Activated CD8-positive, alpha-beta memory T cell treated with anti-CD3 and anti-CD28 coated beads, Interleukin-2, amount 10 ng/mL, durations not matched to agents 7 days and 5 days (primary cell): ENCODE measurements at places on chromosomes 13 and 19. TPM values are rescaled to one million over a fixed set of nuclear protein-coding genes. Genes with fewer than 3 reads are reported as not detected.

The POU2F2 gene
- 17.7 TPM for total RNA-seq

DNA sequence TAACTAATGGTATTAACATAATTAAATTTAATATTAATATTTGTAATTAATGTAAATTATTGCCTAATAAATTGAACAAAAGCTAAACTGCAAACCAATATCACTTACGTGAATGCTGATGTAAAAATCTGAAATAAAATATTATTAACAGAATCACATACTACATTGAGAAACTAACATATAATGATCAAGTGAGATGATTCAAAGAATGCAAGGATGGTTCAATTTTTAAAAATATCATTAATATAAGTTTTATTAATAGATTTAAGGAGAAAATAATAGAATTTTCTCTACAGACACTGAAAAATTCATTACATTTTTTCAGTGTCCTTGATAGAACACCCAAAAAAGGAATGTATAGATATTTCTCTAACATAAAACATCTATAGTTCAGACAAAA, 23.5 kb upstream of the EBPL start:
- H3K36me3 ChIP-seq = peaks cover 66% of the 10 kb centered on the region
- no peak overlapping the region for H3K4me3 ChIP-seq
- no peak for DNase-seq
- H3K4me1 ChIP-seq = no peaks in the 10 kb centered on the region
- no peaks in the 10 kb centered on the region for H3K27me3 ChIP-seq
- H3K27ac ChIP-seq = no peak overlapping the region

GRCh38 chr13:71611292-71611691, 255.7 kb downstream of the DACH1 start:
- no peak for DNase-seq
- no peaks in the 10 kb centered on the region for H3K27me3 ChIP-seq

GRCh38 chr13:48586591-48587103, 53.8 kb upstream of the RCBTB2 start:
- peaks cover 29% of the 10 kb centered on the region for H3K27me3 ChIP-seq
- peaks cover 16% of the 10 kb centered on the region for H3K4me1 ChIP-seq
- peak overlapping the region; percentile 34 for H3K27ac ChIP-seq

DNA sequence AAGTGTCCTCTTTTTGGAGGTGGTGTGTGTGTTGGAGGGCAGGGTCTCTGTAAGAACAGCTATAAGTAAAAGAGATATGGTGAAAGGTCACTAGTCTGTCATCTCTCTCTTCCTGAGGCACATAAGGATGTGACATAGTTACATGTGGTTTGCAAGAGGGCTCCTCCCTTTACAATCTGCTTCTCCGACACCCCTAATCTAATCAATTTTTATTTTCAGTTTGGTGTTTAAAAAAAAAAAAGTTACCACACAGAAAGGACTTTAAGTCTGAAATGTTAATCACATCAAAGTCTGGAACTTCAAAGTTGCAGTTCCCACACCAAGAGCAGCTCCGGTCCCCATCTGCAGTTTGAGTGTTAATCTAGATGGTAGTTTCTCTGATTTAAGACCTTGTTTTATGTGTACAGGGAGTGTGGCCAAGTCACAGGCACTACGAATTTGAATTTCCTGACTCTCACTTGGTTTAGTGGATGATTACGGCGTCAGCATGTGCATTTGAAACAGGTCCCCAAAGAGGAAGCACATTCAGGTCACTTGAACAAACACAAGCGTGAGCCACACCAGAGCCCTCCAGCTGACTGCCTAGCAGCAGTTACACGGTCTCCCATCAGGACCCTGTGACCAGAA, 53.1 kb downstream of the FOXO1 start:
- H3K4me3 ChIP-seq = peak overlapping the region; percentile 77
- peak overlapping the region; percentile 99 for H3K27ac ChIP-seq
- DNase-seq = peak; percentile 81
- peaks cover 8% of the 10 kb centered on the region for H3K36me3 ChIP-seq
- peaks cover 62% of the 10 kb centered on the region for H3K4me1 ChIP-seq
- H3K27me3 ChIP-seq = no peaks in the 10 kb centered on the region

GRCh38 chr19:45136507-45137178, 24.1 kb downstream of the NKPD1 start:
- H3K36me3 ChIP-seq = no peaks in the 10 kb centered on the region
- H3K4me3 ChIP-seq = no peak overlapping the region
- H3K27me3 ChIP-seq = no peaks in the 10 kb centered on the region
- no peak for DNase-seq
- no peak overlapping the region for H3K27ac ChIP-seq
- H3K4me1 ChIP-seq = peaks cover 7% of the 10 kb centered on the region

The IGFL2 gene
- total RNA-seq = not detected

The CARS2 gene
- 75.9 TPM for total RNA-seq

The TECR gene
- 176 TPM for total RNA-seq

The BSG gene
- total RNA-seq = 225 TPM

The VSTM1 gene
- total RNA-seq = not detected

GRCh38 chr13:54216221-54216620, 1187.6 kb downstream of the OLFM4 start:
- no peaks in the 10 kb centered on the region for H3K36me3 ChIP-seq
- no peaks in the 10 kb centered on the region for H3K27me3 ChIP-seq
- H3K4me1 ChIP-seq = no peaks in the 10 kb centered on the region
- DNase-seq = no peak
- no peak overlapping the region for H3K27ac ChIP-seq

DNA sequence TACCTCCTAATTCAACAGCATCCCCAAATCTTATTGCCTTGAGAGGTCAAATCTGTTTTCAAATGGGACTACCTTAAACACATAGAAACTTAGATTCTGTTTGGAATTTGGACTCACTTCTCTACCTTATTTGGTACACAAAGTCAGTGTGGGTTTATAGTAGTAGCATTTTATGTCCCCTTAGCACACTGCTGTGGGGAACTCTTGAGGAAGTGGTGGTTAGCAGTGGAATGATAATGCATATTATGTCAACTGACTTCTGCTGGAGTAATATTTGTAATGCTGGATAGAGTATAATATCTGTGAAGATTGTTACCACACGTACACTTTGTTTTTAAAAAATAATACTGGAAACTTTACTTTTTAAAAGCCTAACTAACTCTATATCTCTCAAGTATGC, 386.3 kb downstream of the NDFIP2 start:
- DNase-seq = no peak
- H3K4me3 ChIP-seq = no peak overlapping the region
- no peak overlapping the region for H3K27ac ChIP-seq
- H3K4me1 ChIP-seq = no peaks in the 10 kb centered on the region

DNA sequence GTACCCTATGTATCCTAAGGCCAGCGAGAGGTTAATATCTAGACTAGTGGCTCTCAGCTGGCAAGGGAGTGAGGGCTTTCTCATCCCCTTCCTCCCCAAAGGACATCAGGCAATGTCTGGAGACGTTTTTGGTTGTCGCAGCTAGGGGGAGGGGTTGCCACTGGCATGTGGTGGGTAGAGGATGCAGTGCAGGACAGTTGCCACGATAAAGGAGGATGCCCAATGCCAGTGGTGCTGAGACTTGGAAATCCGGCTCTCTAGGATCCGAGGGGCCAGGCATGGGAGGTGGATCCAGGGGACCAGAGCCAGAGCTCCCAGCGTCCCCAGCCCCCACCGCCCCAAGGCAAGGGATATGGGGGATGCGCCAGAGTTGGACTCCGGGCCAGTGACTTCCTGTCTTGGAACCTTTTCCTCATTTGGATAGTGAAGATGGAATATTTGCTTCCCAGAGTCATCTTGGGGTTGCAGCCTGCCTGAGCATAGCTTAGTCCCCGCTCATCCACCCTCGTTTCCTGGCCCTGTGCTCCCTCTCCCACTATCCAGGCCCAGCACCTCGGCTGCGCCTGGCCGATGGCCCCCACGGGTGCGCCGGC, 4.9 kb downstream of the SSC5D start:
- H3K4me1 ChIP-seq = no peaks in the 10 kb centered on the region
- no peak overlapping the region for H3K4me3 ChIP-seq
- peaks cover 5% of the 10 kb centered on the region for H3K27me3 ChIP-seq
- no peaks in the 10 kb centered on the region for H3K36me3 ChIP-seq

The CALR gene
- 745 TPM for total RNA-seq

- no peak for DNase-seq
- H3K36me3 ChIP-seq = peaks cover 23% of the 10 kb centered on the region
- no peak overlapping the region for H3K27ac ChIP-seq
Observed at GRCh38 chr13:113472355-113473025, 18.0 kb downstream of the DCUN1D2 start.

The CASP14 gene
- total RNA-seq = not detected

DNA sequence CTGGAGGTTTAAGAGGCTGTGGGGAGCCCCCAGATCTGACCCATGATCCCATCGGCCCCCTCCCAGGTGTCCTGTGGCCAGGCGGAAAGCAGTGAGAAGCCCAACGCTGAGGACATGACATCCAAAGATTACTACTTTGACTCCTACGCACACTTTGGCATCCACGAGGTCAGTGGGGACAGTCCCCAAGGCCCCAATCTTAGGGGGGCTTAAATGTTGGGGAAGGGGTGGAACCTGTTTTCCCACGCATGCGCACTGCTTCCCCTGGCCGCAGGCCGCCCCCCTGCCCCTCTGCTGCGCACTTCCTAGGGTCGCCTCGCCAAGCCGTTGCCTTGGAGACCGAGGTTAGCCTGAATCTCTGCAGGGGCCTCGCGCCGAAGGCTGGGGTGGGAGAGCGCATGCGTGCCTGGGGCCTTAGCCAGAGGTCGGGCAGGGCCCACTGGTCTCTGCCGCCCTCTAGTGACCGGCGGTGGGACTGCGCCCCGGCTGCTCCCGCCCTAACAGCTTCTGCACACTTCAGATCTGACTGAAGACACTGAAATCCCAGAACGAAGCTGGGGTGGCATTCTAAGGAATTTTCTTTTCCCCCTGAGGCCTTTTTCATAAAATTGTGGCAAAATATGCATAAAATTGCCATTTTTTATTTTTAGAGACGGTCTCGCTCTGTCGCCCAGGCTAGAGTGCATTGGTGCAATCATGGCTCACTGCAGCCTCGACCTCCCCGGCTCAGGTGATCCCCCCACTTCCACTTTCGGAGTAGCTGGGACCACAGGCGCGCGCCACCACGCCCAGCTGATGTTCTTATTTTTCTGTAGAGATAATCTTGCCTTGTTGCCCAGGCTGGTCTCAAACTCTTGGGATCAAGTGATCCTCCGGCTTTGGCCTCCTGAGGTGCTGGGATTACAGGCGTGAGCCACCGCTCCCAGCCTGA, 3.6 kb downstream of the PRMT1 start:
- H3K36me3 ChIP-seq = peaks cover 26% of the 10 kb centered on the region
- H3K27ac ChIP-seq = peak overlapping the region; percentile 81
- no peaks in the 10 kb centered on the region for H3K27me3 ChIP-seq
- peaks cover 39% of the 10 kb centered on the region for H3K4me1 ChIP-seq

The GSK3A gene
- total RNA-seq = 53.8 TPM

The MCEMP1 gene
- total RNA-seq = not detected

GRCh38 chr13:113796964-113797676, 38.1 kb downstream of the TMEM255B start:
- no peak overlapping the region for H3K4me3 ChIP-seq
- no peak for DNase-seq
- no peaks in the 10 kb centered on the region for H3K36me3 ChIP-seq
- H3K27ac ChIP-seq = no peak overlapping the region
- no peaks in the 10 kb centered on the region for H3K4me1 ChIP-seq

DNA sequence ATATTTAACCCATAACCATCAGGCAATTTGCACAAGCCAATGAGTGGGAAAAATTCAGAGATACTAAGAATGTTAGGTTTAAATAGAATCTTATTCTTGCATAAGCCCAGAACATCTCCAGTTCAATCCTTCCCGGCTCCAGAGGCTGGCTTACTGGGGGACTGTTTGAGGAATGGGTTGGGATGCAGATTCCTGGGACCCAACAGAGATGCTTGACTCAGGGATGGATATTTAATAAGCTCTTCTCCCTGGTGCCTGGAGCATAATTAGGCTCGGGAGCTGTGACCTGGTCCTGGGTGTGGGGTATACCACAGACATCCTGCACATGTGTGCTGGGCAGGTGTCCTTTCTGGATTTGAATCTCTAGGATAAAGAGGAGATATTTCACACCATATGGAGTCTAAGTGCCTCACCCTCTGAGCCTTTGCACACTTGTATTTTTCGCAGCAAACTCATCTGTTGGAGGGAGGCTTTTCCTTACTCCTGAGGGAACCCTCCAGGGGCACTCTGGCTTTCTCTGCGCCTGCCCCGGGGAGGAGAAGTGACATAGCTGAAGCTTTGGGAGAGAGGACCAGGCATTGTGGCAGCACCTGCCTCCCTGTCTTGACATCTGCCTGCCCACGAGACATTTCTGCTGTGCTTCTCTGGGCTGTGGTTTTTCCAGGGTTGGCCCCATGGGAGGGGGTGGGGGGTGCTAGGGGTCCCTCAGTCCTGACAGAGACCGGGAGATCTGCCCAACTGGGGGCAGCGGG, 36.1 kb upstream of the ANKRD10 start:
- no peaks in the 10 kb centered on the region for H3K36me3 ChIP-seq
- no peak for DNase-seq
- no peaks in the 10 kb centered on the region for H3K27me3 ChIP-seq
- H3K27ac ChIP-seq = no peak overlapping the region
- H3K4me3 ChIP-seq = no peak overlapping the region

The ACP7 gene
- total RNA-seq = not detected

The ANO8 gene
- total RNA-seq = 11.0 TPM

The ZNF177 gene
- total RNA-seq = 1.1 TPM

DNA sequence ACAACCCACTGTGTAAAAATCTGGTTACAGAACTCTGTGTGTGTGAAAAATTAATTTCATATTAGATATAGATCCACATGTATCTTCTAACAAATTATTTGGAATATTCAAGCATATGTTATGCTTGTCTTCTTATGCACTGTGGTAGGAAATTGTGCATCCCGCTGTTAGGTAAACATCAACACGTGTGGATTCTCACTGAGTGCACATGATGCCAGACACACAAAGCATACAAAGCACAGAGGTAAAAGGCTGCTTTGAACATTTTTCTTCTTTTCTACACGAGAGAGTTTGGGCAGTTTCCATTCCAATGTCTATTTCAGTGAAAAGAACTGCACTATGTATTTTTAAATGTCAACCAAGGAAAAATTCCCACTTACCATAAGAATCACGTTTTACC, 354.9 kb downstream of the PCDH9 start:
- H3K27ac ChIP-seq = no peak overlapping the region
- H3K4me3 ChIP-seq = no peak overlapping the region
- peaks cover 1% of the 10 kb centered on the region for H3K36me3 ChIP-seq

GRCh38 chr19:52981329-52981728, 18.6 kb upstream of the ZNF816 start:
- no peak for DNase-seq
- H3K36me3 ChIP-seq = peaks cover 7% of the 10 kb centered on the region
- H3K4me3 ChIP-seq = no peak overlapping the region
- no peaks in the 10 kb centered on the region for H3K4me1 ChIP-seq
- no peak overlapping the region for H3K27ac ChIP-seq
- no peaks in the 10 kb centered on the region for H3K27me3 ChIP-seq

GRCh38 chr19:1873524-1874473, 10.4 kb upstream of the KLF16 start:
- H3K36me3 ChIP-seq = peaks cover 11% of the 10 kb centered on the region
- peak overlapping the region; percentile 99 for H3K4me3 ChIP-seq
- H3K27ac ChIP-seq = peak overlapping the region; percentile 98
- H3K27me3 ChIP-seq = no peaks in the 10 kb centered on the region
